ENCODE measurements at places on chromosomes 12 and 14.

DNA sequence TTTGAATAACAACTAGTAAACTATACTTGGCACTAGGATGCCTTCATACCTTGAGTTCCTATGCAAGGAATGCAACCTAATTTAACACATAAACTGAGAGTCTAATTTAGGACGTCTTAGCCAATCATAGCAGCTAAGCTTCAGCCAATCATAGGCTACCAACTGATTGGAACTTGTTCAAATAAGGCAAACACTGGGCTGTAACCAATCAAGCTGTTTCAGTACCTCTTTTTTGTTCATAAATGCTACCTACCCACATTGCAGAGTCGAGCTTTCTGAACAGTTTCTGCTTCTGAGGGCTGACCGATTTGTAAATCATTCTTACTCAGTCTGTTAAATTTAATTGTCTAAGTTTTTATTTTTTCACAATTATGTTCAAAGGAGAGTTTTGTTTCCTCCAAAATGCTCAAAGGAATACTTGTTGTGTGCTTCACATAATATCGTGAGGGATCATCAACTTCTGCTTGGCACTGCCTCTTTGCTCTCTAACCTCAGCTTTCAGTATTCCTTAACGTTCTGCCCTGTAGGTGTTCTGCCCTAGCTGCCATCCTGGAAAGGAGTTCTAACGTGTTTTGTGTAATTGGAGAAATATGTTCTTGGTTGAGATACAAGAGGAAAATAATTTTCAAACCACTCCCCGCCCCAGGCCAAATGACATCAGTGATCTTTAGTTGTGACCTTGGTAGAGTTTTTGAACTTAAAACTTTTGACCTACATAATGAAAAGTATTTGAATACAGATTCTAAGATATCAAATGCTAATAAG lies 380.4 kb upstream of the MIS18BP1 start:
- DNase-seq: no peak

- DNase-seq: no peak
These were observed 4.2 kb upstream of the CLEC4C start for GRCh38 chr12:7751394-7751793.

- DNase-seq: no peak
These were observed 148.0 kb upstream of the G2E3 start for GRCh38 chr14:30410986-30411385.

DNA sequence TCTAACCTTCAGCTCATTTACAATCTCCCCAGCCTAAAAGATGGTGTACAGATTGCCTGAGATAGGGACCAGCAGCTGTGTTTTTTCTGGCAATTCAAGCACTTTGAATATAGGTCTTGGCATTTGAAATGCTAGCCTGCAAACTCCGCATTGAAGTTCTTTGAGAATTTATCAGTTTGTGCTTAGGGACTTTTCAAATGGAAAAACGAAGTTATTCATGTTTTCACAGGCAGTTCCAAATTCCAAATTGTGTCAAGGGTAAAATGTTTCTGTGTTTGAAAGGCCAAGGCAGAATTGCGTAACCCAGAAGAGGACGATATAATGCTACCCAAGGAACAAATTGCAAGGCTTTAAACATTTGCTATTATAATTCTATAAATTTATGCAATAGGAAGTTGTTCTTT lies 168.9 kb upstream of the RASSF8 start:
- no peak for DNase-seq

DNA sequence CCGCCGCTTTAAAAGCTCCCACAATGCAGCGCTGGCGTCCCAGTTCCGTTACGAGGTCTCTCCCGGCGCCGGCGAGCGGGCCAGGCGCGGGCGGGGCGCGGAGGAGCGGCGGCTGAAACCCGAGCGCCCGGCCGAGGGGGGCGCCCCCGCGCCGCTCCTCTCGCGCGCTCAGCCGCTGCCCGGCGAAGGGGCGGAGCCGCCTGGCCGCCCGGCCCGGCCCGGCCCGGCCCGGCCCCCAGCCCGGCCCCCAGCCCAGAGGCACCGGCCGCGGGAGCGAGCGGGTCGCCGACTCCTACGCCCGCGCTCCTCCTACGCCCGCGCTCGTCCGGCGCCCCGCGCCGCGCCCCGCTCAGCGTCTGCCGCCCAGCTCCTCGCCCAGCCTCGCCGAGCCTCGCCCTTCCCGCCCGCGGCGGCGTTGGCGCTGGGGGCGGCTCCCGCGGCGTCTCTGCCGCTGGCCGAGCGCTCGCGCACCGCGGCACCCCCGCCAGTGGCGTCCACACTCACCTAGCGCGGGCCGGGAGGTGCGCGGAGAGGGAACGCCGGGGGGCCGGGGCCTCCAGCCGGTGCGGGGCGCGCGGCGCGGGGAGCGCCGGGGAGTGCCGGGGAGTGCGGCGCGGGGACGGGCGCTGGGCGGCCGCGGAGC lies at the start of gene RASSF8:
RASSF8 (plus strand) TSS at position 255 of the 643 bp plus-strand sequence. CDS start 96,662 bp downstream, outside the sequence.
- DNase-seq: peak; percentile 66

DNA sequence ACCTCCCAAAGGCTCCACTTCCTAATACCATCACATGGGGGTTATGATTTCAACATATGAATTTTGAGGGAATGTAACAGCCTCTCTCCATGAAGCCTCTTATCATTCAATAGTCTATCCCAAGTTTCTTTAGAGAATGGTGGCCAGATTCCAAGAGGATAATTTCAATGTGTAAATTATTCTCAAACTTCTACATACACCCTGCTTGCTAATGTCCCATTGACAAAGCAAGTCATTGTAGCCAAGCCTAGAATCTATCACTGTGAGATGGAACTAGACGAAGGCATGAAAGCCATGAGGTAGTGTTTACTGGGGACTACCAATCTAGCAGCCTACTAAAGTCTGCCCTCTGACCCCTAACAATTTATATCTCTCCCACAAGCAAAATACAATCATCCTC lies 3.8 kb downstream of the INHBC start:
- DNase-seq: no peak

GRCh38 chr12:122862110-122862634 lies 26.9 kb downstream of the HIP1R start:
- DNase-seq: no peak

- DNase-seq: no peak
These were observed 22.0 kb upstream of the WDR89 start for GRCh38 chr14:63663428-63664341.

- no peak for DNase-seq
These were observed 239.8 kb downstream of the KTN1 start for GRCh38 chr14:55819610-55820304.

GRCh38 chr12:122935318-122935717 lies 30.9 kb downstream of the ABCB9 start:
- DNase-seq: no peak

- DNase-seq: no peak
These were observed 16.5 kb downstream of the FAM186B start for GRCh38 chr12:49588721-49589516.

DNA sequence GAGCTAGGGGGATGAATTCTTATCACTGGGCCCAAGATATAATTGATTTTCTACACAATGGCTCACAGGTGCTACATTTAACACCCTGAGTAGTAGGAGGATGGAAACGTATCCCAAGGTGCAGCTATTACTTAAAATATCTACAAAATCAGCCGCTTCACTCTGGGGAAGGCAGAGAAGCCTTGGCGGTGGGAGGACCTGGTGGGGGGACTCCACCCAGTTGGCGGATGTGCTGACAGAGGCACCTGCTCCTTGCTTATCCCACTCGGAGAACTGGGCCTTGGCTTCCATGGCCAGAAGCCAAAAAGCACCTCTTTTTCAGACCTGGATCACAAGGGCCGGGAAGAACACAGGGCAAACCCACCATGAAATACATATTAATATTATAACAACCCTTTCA lies 106.3 kb downstream of the OTX2 start:
- no peak for DNase-seq

GRCh38 chr12:131687346-131688125 lies 23.4 kb upstream of the SFSWAP start:
- no peak for DNase-seq

- no peak for DNase-seq
These were observed 1.0 kb upstream of the EML1 start for GRCh38 chr14:99792210-99792535.

DNA sequence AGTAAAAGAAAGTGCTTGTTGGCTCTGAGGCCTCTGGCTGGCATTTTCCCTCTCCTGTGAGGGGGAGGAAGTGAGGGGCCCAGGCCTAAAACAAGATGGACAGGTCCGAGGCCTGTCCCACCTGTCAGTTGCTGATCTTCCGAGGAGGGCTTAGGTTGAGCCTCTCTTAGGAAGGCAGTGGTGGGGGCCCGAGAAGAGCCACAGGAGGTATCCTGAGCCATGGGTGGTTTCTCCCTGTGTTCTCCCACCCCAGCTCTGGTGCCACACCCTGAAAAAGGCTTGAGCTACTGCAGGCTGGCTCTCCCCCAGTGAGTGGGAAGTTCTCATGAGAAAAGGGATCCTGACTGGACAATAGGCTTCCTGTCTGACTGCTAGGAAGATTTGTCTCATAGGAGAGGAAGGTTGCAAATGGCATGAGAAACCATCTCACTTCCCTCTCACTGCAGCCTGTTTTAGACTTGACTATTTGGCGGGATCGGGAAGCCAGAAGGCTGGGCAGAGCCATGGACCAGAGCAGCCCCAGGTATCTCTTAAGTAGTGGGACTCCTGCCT lies 72.1 kb upstream of the SRSF5 start:
- no peak for DNase-seq

DNA sequence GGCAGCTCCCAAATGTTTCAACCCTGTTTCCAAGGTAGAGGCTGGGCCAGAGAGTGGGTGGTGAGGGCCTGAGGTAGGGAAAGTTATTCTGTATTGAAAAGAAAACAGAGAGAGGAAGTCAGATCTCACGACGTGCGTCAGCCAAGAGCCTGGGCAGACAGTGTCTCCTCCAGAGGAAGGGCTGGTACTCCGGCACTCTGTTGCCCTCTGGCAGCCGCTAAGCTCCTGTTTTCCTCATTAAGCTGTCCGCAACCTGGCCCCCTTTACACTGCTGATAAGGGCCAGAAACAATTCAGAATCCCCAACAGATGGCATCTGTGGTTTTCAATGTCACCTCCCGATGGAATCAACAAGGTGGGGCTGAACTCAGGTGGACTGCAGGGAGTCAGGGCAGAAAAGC lies 26.0 kb upstream of the LTBP2 start:
- DNase-seq: no peak

DNA sequence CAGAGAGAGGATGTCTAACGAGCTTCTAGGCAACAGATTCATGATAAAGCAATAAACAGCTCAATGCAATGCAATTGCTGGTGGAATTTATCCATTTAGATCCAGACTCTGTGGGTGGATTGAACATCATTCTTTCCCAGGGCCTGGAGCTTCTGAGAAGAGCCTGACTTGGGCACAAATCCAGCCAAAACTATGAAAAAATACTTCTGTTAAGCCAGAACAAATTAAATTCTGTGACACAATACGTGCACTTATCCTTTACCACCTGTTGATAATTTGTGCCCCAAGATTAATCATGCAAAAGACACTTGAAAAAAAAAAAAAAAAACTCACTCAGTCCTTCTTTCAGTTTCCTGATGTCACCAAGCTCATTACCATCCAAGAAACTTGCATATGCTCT lies 446.0 kb upstream of the DCN start:
- no peak for DNase-seq

GRCh38 chr12:71702590-71702989 lies 16.7 kb downstream of the TMEM19 start:
- no peak for DNase-seq

- DNase-seq: no peak
These were observed 16.2 kb downstream of the ABCB9 start for GRCh38 chr12:122949816-122950675.

- DNase-seq: no peak
These were observed 474 bp downstream of the KCNK10 start for GRCh38 chr14:88322504-88323085.

DNA sequence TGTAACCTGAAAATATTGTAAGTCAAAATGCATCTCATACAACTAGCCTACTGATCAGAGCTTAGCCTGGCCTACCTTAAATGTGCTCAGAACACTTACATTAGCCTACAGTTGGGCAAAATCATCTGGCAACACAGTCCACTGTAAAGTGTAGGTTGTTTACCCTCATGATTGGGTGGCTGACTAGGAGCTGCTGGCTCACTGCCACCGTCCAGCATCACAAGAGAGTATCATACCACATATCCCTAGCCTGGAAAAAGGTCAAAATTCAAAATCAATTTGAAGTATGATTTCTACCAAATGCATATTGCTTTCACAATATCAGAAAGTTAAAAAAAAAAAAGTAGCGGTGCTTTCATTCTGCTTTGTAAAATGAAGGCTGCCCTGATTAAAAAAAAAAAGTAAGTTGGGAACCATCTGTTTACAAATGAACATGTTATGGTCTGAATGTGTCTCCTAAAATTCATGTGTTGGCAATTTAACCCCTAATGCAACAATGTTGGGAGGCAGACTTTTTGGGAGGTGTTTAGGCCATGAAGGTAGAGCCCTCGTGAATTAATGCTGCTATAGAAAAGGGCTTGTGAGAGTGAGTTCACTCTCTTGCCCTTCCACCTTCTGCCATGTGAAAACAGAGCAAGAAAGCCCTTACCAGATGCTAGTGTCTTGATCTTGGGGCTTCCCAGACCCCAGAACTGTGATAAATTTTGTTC lies 211.8 kb downstream of the PPM1H start:
- DNase-seq: no peak

DNA sequence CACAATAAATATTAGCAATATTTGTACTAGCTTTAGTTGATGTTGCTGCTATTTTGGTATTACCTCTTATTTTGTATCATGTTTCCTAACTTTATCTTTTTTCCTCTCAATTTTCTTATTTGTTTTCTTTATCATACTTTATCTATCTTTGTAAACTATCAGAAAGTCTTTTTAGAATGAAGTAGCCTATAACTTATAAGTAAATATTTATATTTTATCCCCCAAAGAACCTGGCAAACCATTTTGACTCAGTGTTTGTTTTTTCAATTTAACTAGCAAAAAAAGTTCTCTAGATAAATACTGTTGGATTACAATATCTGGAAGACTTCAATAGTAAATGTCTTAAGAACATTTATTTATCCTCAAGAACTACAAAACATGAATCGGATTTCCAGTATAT lies 135.7 kb upstream of the PDZRN4 start:
- no peak for DNase-seq

DNA sequence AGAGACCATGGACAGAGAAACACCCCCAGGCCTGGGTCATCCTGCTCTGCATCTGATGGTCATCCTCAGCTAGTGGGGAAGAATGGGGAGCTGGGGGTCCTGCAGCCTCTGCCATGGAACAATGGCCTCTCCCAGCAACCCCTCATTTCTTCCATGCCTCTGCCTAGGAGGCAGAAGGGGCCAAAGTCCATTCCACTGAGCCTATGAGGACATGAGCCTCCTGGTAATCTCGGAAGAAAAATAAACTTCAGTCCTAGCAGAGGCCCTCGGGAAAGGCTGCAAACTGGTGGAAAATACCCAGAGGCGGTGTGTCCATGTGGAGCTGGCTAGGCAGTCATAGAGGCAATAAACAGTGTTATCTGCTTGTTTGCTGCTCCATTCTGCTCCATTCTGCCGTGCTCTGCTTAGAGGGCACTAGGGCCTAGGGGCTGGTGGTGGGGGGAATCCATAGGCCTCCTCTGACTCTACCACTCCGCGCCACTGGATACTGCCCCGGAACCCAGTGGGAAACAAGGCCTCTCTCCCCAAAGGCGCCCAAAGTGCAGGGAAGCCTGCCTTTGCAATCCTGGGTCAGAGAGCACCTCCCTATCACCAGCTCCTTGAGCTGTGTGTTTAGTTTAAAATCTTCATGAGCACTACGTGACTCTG lies 4.5 kb downstream of the PGF start:
- DNase-seq: no peak

All from posterior cingulate gyrus (tissue), 11 donors.